Posterior cingulate gyrus (tissue), 11 donors: ENCODE measurements at places on chromosomes 12 and 14.

DNA sequence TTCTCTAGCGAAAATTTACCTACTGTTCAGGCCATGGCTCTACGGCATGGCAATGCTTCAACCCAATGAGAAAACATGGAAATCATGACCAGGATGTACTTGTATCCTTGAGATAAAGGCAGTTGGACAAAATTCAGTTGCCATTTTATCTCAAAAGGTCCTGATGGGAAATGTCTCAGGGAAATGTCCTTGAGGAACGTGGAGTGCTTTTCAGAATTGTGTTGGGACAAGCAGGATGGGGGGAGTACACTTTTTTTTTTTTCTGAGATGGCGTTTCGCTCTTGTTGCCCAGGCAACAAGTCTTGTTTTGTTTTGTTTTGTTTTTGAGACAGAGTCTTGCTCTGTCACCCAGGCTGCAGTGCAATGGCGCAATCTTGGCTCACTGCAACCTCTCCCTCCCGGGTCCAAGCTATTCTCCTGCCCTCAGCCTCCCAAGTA, 86.8 kb upstream of the EIF5 start:
- DNase-seq: no peak

DNA sequence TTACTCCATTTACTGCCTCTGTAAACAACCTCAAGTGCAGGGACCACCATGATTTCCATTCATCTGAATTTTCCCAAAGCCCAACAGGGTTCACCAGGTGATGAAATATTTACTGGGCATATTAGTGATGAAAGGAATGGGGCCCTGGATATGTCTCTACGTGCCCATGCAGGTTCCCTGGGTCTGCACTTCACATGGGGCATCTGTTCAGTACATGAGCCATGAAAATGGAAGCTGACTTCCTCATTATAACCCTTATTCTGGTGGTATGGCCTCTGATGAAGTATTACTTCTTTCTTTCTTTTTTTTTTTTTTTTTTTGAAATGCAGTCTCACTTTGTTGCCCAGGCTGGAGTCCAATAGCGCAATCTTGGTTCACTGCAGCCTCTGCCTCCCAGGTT, 26.5 kb upstream of the CORO1C start:
- DNase-seq: no peak

DNA sequence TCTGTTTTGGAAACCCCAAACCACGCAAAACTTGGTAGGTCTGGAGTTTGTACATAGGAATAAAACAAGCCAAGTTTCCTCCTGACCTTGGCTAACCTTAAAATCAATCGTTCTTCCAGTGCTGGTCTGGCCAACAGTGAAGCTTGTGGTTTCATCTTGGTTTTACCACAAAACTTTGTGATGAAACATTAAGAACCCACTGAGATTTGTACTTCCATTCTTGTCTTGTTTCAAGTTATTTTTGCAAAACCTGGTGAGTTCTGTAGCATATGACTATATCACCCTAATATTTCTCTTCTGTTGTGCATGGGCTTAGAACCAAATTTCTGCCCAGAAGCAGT, 26.4 kb downstream of the SIX1 start:
- DNase-seq: no peak

DNA sequence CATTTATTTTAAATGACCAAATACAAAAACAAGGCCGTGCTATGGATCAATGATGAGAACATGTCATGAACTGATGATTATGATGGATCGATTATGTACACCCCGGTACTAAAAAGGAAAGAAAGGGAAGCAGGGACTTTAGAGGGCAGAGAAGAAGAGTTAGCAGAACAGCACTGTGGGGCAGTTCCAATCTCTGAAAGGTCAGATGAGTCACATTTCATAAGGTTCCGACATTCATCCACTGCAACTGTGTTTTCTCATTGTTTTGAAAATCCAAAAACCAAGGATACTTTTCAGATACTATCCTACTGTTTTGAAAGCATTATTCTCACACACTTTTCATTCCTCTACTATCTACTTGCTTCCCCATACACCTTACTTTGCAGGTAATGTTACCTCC, 169.3 kb downstream of the STXBP6 start:
- no peak for DNase-seq

GRCh38 chr12:48340943-48341342, 9.8 kb downstream of the ZNF641 start:
- no peak for DNase-seq
